ENCODE measurements at places on chromosomes 7 and 10.

DNA sequence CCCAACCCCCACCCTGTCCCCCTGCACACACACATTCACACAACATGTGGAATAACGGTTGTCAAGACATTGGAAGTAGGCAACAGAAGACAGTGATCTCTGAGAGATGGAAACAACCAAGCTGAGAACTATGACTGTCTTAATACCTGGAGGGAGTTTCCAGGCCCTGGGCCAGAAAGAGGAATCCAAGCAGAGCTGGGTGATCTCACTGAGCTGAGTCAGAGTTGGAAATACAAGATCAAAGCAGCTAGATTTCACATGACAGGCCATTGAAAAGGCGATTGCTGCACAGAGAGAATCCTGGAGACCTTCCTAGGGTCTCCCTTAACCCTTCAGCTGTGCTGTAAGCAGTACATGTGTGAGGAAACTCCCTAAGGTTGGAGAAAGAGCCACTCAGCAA, 165.8 kb upstream of the PRSS1 start:
- DNase-seq, result no peak

GRCh38 chr10:127912607-127913367, 5.9 kb downstream of the PTPRE start:
- no peak for DNase-seq

- DNase-seq, result no peak
Observed at GRCh38 chr7:28517206-28517605, 104.9 kb downstream of the CREB5 start.

DNA sequence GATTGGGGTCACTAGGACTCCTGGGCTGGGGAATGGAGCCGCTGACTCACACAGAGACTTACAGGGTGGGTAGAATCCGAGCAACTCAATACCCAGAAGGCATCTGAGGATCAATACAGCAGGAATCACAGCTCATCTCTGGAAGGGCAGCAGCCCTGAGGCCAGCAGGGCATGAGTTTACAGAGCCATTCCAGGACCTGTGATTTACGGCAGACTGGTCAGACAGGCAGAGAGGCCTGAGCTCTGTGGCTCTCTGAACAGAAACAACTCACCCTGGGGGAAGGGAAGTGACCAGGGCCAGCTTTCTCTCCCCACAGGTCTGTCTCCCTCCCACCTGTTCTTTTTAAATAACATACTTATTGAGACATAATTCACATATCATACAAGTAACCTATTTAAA, 88.2 kb upstream of the CXCL12 start:
- DNase-seq, result no peak

GRCh38 chr10:100895896-100896295, 16.9 kb upstream of the SLF2 start:
- no peak for DNase-seq

DNA sequence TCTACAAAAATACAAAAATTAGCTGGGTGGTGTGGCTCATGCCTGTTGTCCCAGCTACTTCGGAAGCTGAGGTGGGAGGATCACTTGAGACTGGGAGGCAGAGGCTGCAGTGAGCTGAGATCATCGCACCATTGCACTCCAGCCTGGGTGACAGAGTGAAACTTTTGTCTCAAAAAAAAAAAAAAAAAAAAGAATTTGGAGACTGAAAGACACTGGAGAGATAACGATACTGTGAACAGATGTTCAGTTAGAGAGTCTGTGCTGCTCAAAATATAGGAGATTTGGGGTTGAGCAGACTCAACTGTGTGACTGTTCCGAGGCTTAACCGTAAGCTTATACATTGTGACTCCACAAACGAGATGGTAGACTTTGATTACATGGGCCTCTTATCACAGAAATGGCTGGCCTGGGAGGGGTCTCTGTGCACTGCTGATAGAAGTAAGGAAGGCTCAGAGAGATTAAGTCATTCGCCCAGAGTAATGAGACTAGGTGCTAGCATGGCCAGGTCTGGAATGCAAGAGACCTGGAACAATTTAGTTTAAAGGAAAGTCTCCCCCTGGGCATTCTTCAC, 19.4 kb downstream of the WBP1L start:
- DNase-seq, result no peak

DNA sequence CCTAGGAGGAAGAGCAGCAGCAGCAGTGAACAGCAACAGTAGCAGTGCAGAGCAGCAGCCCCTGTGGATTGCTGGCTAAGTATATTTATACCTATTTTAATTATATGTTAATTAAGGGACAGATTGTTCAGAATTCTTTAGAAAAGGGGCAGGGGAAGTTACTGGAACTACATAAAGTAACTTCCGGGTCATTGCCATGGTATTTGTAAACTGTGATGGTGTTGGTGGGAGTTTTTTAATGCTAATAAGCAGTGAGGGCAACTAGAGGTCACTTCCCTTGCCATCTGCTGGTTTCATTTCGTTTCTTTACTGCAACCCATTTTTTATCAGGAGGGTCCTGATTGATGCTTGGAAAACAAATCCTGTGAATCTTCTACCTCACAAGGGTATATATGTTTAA, 229.8 kb upstream of the PODXL start:
- DNase-seq, result no peak

- DNase-seq, result no peak
Observed at GRCh38 chr10:10968257-10968588, 49.4 kb upstream of the CELF2 start.

GRCh38 chr10:118742782-118743181, 12.0 kb downstream of the CACUL1 start:
- no peak for DNase-seq

DNA sequence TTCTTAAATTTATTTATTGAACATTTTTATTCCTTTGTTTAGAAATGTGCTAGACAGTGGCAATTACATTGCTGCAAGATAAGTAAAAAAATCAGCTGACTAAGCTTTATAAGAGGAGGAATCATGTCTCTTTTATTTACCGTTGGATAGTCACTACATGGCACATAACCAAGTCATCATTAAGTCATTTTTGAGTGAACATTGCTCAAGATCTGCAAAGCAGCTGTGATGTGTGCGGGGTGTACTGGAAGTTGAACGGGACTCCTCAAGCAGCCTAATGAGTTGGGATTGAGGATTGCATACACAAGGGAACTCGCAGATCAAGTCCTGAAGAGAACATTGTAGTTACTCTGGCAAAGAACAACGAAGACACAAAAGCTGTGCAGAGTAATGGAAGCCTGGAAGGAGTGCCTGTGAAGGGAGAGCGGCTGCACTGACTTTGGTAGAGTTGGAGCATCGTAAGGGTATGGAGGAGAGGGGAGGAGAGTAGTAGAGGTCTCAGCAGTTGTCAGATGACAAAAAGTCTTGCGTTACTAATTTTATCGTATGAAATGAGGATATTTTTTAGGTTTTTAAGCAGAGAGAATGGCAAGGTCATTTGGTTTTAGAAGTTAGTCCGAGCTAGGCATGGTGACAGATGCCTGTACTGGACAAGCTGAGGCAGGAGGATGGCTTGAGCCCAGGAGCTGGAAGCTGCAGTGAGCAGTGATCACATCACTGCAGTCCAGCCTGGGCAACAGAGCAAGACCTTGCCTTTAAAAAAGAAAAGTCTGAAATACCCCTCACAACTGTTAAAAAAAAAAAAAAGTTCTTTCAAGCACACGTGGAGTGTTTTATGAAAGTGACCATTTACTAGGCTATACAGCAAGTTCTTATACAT, 95.1 kb downstream of the BMPR1A start:
- no peak for DNase-seq

DNA sequence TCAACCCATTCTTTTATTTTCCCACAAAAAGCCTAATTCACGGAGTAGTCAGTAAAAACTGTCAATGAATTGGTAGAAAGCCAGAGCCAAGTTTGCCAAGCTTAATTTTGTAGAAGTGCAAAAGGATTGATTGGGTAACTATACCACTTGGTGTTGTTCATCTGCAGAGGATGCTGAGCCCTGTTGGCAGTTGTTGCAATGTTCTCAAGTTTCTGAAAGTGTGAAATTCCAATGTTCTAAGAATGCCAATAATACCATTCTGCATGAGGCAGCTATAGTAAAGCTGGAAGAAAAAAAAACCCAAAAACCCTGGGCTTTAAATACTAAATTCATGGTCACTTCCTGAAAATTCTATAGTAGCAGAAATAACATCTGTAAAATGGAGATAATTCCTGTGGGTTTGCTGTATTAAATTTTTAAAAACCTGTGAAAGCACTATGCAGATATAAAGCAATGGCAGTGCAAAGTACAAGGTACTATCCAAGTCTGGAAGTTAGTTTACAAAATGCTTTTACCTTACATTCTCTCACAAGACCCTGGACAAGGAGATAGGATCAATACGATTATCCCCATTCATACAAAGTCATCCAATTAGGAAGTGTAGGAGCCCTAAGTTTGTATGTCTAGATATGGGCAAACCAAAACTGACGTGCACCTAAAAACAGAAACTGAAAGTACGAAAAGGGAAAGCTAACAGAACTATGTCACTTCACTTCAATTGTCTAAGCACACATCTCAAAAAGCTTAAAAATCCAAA, 6.0 kb upstream of the PON1 start:
- no peak for DNase-seq

DNA sequence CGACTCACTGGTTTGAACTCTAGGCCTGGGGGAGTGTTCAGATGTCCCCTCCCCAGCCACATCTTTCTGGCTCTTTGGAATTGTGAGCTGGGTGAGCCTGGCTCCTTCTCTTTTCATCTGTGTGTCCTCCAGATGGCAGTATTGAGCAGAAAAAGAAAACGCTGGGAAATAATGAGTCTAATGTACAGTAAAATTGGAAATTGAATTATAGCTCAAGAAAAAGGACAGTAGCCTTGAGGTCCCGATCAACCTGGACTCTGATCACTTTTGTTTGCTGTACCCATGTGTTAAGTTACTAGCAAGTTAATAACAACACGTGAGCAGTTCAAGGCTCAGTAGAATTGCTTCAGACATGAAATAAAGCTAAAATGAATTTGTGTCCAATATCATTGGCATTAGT, 77.9 kb downstream of the SNX10 start:
- DNase-seq, result no peak

- DNase-seq, result peak; percentile 43
Observed at GRCh38 chr7:159092701-159093121, 52.0 kb downstream of the VIPR2 start.

DNA sequence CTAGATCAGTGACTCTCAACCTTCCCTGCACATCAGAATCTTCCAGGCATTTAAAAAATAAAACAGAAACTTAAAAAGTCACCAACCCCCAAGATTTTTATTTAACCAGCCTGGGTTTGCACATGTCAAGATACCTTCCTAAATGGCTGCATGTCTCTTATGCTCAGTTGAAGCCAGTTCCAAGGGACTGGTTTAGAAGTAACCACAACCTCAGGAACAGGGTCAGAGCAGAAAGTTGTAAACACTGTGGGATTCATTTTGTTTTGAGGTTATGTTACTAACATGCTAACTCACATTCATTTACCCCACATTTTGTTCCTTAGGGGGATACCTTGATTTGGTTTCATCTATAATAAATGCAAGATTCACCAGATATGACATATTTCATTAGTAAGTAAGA, 72.9 kb downstream of the PKD1L1 start:
- DNase-seq, result no peak

- no peak for DNase-seq
Observed at GRCh38 chr7:155230169-155230593, 67.5 kb upstream of the INSIG1 start.

- DNase-seq, result no peak
Observed at GRCh38 chr10:3442451-3442990, 269.9 kb upstream of the PITRM1 start.

DNA sequence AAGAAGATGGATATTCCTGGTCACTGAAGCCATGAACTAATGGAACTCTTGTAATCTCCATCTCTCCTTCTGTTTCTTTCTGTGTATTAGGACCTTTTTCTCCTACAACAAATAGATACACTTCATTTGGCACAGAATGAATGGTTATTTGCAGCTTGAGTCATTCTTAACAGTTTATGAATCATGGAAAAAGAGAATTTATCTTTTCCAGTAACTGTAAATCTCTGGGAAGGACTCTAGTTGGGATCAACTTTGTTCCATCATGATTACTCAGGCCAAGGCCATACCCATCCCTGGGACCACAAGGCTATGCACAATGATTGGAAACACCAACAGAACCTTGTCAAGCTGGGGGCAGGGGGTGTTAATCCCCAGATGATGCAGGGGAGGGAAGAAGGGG, 36.1 kb upstream of the MDFIC start:
- no peak for DNase-seq

- DNase-seq, result no peak
Observed at GRCh38 chr7:4638781-4639575, 43.1 kb upstream of the FOXK1 start.

- DNase-seq, result no peak
Observed at GRCh38 chr10:102770792-102771191, 27.0 kb downstream of the WBP1L start.

DNA sequence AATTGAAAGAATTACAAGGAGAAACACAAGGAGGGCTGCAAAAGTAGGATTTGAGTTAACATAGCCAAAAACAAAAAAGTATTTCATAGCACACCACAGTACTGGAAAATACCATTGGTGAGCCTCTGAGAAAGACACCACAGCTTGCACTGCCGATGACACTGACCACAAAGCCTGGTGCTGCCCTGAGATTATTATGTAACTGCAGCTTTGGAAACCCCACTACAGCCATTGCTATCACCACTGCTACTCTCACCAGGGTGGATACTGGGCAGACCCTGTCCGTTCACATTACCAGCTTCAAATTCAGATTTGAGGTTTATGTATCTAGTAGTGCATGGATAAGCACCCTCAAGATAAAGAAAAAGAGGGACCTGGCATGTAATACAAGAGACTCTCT, 1246.7 kb upstream of the SORCS1 start:
- DNase-seq, result no peak

GRCh38 chr7:150665896-150666295, 19.6 kb upstream of the GIMAP2 start:
- no peak for DNase-seq

GRCh38 chr10:16945593-16945992, 128.4 kb upstream of the RSU1 start:
- no peak for DNase-seq

DNA sequence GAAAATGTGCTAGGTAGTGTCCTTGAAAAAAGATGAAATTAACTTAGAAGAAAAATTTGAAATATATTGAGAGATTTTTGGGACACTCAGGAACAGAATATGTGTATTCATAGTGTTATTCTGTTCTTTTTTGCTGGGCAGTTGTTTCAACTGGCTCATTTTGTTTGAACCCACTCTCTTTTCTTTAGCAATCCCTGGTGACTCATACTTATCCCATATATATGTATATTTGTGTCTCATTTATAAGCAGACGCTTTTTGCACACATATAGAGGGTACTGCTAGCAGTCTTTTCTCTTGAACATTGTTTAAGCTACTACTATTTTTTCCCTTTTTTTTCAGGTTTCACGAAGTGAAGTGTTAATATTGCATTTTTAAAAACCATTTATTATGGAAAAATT, 1.9 kb downstream of the EXOC6 start:
- DNase-seq, result no peak

- no peak for DNase-seq
Observed at GRCh38 chr7:49400891-49401550, 372.4 kb upstream of the VWC2 start.

DNA sequence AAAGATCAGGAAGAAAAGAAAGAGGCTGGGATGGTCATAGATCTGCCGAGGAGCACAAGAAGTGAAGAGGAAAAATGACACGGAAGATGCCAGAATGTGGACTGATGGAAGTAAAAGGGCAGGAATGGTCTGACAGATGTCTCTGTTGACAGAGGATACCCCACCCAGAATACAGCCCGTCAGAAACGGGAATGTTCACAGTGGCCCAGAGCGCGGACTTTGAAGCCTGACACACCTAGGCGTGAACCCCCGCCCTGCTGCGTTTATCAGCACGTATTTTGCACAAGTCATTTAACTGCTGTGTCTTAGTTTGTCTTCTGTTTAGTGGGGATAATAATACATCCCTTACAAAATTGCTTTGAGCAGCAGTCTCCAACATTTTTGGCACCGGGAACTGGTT, 27.1 kb downstream of the AKR1B1 start:
- DNase-seq, result no peak

Measured in Right ventricle myocardium superior (tissue), 1 donor.